ENCODE measurements at places on chromosomes 16 and 17.
A peak's percentile ranks its signal among the peaks of the same experiment; 100 is the strongest.

DNA sequence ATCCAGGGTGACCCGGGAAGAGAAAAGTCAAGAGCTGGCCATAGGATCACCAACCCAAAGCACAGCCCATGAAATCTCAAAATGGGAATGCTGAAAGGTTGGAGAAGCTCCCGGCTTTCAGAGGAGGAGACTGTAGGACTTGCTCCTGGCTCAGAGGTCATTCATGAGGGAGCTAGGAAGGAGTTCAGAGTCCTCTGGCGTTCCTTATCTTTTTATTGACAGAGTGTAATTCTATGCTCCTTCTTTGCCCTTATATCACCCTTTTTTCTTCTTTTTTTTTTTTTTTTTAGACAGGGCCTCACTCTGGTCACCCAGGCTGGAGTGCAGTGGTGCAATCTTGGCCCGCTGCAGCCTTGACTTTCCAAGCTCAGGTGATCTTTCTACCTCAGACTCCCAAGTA, 27.3 kb upstream of the CNOT1 start:
- H3K4me3 ChIP-seq = no peak overlapping the region
- H3K27ac ChIP-seq = no peak overlapping the region
- H3K4me1 ChIP-seq = no peaks in the 10 kb centered on the region
- no peak for DNase-seq
- H3K36me3 ChIP-seq = no peaks in the 10 kb centered on the region
- H3K27me3 ChIP-seq = no peaks in the 10 kb centered on the region

- H3K27ac ChIP-seq = no peak overlapping the region
- H3K27me3 ChIP-seq = peaks cover 2% of the 10 kb centered on the region
Measured at GRCh38 chr17:78609191-78609641, 32.0 kb upstream of the DNAH17 start.

DNA sequence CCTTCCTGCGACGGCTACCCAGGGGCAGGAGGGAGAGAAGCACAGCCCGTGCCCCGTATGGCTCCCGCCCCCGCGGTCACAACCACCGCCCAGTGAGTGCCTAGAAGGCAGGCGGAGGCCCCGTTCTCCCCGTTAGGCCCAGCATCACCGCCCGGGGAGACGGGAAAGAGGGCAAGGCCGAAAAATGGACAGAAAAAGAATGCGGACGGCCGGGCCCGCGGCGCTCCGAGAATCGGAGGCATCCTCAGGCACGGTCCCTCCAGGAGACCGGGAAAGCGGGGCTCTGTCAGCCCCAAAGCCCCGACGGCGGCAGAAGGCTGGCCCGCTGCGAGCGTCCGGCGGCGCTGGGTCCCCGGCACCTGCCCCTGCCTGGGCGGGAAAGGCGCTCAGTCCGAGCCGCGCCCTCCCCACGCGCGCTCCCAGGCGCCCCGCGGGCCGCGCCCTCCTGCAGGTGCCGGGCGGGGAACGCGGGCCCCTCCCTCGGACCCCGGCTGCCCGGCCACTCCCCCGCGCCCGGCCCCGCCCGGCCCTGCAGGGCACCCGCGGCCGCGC, 407 bp downstream of the MCRIP1 start:
- peak overlapping the region; percentile 97 for H3K4me3 ChIP-seq
- peak overlapping the region; percentile 96 for H3K27ac ChIP-seq
- no peaks in the 10 kb centered on the region for H3K27me3 ChIP-seq
- peaks cover 21% of the 10 kb centered on the region for H3K4me1 ChIP-seq
- peaks cover 6% of the 10 kb centered on the region for H3K36me3 ChIP-seq

DNA sequence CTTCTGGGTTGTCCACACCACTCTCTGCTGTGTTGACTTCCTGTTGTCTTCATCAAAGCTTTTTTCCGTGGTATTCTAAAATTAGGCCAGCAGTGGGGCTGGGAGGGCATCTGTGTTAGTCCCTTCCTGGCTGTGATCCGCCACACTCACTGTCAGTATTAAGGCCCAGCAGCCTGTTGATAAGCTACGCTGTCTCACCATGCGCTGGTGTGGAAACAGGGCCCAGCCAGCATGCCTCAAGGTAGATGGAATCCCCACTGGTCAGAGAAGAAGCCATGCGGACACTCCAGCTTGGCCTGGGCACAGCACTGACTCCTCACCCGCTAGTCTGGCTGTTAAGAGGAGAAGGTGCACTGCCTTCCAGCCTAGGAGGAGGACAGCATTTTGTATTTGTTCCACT, 11.4 kb downstream of the CDR2L start:
- DNase-seq = no peak
- H3K27ac ChIP-seq = no peak overlapping the region
- no peaks in the 10 kb centered on the region for H3K27me3 ChIP-seq
- H3K36me3 ChIP-seq = no peaks in the 10 kb centered on the region

DNA sequence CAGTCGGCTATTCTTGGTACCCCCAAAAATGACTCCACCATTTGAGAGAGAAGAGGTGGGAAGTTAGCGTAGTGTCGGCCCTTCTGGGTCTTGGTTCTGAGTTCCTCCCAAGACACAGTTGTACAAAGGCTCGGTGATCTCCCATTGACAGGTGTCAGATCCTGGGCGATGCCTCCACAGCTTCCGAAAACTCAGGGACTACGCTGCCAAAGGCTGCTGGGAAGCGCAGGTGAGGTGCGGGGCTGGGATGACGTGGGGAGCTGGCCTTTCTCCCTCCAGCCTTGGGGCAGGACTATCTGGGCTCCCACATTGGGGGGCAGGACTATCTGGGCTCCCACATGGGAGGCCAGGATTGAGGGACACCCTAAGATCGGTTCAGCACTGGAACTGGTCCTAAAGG, 10.4 kb downstream of the CCNF start:
- peaks cover 7% of the 10 kb centered on the region for H3K4me1 ChIP-seq
- H3K27ac ChIP-seq = peak overlapping the region; percentile 23
- no peak overlapping the region for H3K4me3 ChIP-seq
- peaks cover 44% of the 10 kb centered on the region for H3K36me3 ChIP-seq
- H3K27me3 ChIP-seq = no peaks in the 10 kb centered on the region

- DNase-seq = peak; percentile 25
- H3K27ac ChIP-seq = no peak overlapping the region
- peaks cover 10% of the 10 kb centered on the region for H3K27me3 ChIP-seq
- no peaks in the 10 kb centered on the region for H3K4me1 ChIP-seq
- H3K36me3 ChIP-seq = no peaks in the 10 kb centered on the region
Measured at GRCh38 chr17:57178839-57179238, 77.5 kb upstream of the MSI2 start.

Measured in activated CD4-positive, alpha-beta memory T cell treated with anti-CD3 and anti-CD28 coated beads for 36 hours (primary cell).